ENCODE measurements at places on chromosomes 13 and 19.

GRCh38 chr13:98507282-98507797 lies 69.6 kb downstream of the STK24 start:
- no peak for DNase-seq

- no peak for DNase-seq
Measured at GRCh38 chr13:92150606-92151005, 752.2 kb downstream of the GPC5 start.

DNA sequence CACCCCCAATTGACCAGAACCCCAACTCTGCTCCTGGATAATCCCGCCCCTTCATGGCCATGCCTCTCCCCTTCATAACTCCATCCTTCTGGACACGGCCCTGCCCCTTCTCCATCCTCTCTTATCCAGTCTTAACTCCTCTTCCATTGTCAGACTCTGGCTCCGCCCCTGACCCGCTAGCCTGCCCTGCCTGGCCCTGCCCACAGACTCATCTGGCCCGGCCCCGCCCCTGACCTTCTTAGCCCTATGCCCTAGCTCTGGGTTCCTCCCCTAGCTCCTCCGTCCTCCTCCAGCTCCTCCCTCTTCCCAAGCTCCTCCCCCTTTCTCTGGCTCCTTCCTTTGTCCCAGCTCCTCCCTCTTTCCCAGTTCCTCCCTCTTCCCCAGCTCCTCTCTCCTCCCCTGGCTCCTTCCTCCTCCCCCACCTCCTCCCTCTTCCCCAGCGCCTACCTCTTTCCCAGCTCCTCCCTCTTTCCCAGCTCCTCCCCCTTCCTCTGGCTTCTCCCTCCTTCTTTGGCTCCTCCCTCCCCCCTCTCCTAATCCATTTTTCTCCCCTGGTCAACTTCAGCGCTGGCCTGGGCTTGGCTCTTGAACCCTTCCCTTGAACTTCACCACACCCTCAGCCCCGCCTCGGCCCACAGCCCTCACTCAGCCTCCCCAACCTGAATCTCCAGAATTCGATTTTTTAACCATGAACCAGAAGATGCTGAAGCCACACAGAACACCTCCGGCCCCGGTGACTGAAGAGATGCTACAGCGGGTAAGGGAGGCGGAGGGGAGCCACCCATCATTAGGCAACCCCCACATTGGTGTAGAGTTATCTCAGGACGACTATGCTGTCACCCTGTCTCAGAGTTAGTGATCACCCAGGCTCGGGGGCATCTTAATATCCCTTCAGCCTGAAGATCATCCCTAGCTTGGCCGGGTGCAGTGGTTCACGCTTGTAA lies 9.2 kb upstream of the ZNF358 start:
- peak; percentile 91 for DNase-seq

- DNase-seq, result peak; percentile 80
Measured at GRCh38 chr13:46211483-46212351, at the start of gene LRRC63. LRRC63 (plus strand) TSS chr13:46211928; CDS start chr13:46213035, 1,107 bp downstream.

DNA sequence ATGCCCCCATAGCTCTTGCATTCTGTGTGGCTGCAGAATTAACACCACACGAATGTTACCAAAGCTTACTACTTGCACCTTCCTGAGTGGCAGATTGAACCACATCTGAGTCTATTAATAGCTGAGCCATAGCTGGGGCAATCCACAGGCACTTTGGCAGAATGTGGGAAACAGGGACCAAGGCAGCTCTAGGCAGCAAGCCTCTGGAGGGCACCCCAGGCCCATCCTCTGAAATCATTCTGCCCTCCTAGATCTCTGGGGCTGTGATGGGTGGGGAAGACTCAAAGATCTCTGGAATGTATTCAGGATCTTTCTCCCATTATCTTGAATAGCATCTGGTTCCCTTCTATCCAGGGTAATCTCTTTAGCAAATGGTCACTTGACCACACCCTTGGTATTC lies 139.3 kb downstream of the TNFRSF19 start:
- no peak for DNase-seq

DNA sequence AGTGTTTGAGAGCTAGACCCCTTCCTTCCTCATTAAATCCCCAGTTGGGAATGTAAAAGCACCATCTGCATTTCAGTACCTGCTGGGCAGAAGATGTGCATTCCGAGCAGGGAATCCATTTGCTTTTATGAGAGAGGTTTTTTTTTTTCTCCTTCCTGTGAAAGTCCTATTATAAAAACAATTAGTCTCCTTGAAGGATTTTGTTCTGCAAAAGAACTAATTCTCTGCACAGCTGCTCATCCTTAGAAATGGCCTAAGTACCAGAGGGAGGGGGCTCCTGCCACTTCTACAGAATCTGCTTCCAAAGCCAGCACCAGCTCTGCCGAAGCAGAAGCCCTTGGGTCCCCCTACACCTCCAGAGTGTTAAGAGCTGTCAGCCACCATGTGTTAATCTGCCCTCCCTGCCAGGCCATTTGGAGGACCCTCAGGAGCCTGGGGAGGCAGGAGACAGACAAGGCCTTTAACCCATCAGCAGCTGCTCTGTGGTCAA lies 36.4 kb upstream of the SERPINE3 start:
- DNase-seq, result no peak

- no peak for DNase-seq
Measured at GRCh38 chr19:18899624-18900560, 3.9 kb upstream of the CERS1 start.

GRCh38 chr19:48714759-48715675 lies 4.5 kb downstream of the MAMSTR start:
- peak; percentile 69 for DNase-seq

DNA sequence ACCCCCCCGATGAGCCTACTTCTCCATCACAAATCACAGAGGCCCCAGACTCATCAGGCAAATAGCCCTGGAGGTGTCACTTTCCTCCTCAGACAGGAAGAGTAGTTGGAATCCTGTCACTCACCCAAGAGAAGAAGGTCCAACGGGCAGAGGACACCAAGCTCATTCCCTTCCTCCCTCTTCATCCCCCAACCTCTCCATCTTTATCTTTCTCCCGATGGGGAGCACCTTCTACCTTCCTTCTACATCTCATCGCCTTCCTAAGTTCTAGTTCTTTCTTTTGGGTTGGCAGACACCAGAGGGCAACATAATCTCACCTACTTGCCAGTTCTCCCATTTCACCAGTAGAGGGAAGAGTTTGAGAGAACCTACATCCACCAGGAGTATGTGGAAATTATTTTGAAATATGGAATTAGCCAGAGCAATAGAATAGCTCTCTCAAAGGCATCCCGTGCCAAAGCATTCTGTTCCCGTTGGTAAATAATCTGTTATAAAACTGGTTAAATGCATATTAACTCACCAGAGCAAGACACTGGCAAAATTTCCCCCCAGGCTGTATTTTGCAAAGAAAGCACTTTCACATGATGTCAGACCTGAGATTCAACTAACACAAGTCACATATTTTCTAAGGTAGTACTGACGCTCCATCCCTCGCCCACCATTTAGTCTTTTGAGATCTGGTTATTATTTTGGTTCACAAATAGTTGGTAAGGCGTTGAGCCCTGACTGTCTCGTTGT lies 55.0 kb downstream of the ZIC5 start:
- DNase-seq, result no peak

- no peak for DNase-seq
Measured at GRCh38 chr13:37366044-37366770, 232.4 kb downstream of the POSTN start.

DNA sequence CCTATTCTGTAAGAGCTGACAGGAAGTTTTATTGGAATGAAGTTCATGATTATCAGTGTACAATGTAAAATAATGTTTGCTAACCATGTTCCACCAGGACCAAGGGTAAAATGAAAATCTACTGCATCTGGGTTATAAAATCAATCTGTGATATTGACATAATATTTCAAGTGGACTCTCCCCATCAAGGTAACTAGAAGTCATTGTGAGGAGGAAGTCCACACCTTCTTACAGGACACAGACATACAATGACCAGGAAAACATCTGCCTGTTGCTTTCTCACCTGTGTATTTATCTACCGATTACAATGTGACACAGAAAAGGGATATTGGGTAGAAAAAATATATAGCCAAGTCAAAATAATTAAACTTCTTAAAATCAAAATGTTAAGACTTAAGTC lies 140.7 kb upstream of the RFC3 start:
- no peak for DNase-seq

DNA sequence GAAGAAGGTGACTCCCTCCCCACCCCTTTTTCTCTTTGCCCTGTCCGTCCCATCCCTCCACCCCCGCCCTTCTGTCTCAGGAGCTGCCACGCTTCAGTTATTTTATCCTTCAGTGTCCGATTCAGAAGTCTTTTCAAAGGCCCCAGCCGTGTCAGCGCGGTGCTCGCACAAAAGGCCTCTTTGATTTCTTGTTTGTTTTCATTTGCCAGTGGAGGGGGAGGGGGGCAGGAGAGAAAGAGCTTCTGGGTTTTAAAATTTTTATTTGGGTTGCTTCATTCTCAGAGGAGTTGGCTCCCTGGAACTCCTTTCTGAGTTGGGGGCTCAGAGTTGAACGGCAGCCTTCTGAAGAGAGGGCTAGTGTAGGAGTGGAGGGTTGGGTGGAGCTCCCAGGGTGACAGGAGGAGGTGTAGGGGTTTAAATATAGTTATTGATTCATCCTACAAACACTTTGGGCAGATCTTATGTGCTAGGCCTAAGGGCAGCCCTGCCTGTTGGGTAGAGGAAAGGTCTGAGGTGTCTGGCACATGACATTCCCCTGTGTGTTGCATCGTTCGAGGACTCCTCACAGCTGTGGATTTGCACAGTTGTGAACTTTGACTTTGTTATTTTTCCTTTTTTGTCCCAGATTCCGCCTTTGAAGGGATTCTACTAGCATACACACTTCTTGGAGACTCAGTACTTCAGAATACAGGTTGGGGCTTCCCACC lies 36.8 kb downstream of the NFIX start:
- no peak for DNase-seq

Measured in sciatic nerve (tissue), 2 donors.